ENCODE measurements at places on chromosomes 3 and 15.

- peak; percentile 23 for DNase-seq
Measured at GRCh38 chr15:74937272-74937589, 642 bp downstream of the COX5A start.

DNA sequence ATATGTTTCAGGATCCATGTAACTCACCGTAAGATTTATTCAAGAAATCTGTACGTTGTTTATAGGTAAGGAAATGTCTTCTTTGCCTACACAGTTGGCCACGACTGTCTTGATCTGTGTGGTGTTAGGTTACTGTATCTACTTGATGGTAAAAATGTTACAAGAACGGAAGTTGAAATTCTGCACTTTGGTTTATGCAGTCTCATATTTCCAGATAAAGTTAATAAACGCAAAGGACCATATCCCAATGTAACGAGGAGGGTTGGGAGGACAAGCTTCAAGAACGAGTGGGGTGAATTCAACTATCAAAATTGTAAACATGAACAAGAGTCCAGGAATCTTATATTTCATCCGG is 1.0 kb downstream of the USF3 start:
- no peak for DNase-seq

- no peak for DNase-seq
Measured at GRCh38 chr3:127819656-127820055, 2.7 kb downstream of the MGLL start.

GRCh38 chr3:123453675-123454074 is 4.8 kb upstream of the ADCY5 start:
- no peak for DNase-seq

- DNase-seq = no peak
Measured at GRCh38 chr3:124227150-124227630, 235.3 kb upstream of the ROPN1 start.

DNA sequence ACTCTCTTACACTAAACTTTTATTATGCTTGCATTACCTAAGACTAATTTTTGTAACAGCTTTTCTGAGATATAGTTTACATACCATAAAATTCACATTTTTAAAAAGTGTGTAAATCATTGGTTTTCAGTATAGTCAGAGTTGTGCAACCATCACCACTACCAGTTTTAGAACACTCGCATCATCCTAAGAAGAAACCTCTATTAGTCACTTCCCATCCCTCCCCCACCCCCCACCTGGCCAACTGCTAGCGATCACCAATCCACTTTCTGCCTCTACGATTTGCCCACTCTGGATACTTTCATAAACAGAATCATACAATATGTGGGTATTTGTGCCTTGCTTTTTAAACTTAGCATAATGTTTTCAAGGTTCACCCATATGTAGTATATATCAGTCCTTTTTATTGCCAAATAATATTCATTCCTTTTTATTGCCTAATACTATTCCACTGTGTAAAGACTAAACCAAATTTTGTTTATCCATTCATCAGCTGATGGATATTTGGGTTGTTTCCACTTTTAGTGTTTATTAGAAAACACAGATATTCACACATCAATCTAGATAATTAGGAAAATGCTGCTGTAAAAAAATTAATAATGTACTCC is 23.0 kb downstream of the UBP1 start:
- DNase-seq = peak; percentile 75

- peak; percentile 70 for DNase-seq
Measured at GRCh38 chr3:168040607-168041208, 55.0 kb downstream of the GOLIM4 start.

GRCh38 chr3:98770261-98771039 is 7.3 kb downstream of the ST3GAL6 start:
- no peak for DNase-seq

- no peak for DNase-seq
Measured at GRCh38 chr3:9846231-9846630, 2.4 kb upstream of the RPUSD3 start.

GRCh38 chr3:114902691-114903101 is 244.4 kb downstream of the ZBTB20 start:
- DNase-seq = no peak

- DNase-seq = peak; percentile 65
Measured at GRCh38 chr3:16122661-16123060, 51.8 kb upstream of the GALNT15 start.
